Caudate nucleus (tissue), 63 donors: ENCODE measurements at places on chromosomes 3 and 15.

DNA sequence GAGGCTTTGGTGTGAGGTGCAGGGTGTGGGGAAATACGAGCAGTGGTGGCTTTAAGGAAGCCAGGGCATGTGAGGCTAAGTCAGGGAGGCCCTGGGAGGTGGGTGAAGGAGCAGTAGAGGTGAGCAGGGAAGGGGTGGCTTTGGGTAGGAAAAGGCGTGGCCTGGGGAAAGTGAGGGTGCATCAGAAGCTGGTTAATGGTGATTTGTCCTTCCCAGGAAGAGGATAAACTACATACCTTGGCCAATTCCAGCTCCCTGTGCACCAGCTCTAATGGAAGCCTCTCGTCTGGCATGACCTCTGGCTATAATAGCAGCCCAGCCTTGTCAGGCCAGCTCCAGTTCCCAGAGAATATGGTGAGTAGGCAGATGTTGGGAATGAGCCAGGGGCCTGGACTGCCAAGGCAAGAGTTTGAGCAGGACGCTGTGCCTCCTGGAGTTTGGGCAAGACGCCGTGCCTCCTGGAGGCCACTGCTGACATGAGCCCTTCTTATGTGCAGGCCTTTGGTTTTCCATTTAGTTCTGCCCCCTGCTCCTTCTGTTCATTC is 41.3 kb downstream of the CDAN1 start:
- no peak for DNase-seq

DNA sequence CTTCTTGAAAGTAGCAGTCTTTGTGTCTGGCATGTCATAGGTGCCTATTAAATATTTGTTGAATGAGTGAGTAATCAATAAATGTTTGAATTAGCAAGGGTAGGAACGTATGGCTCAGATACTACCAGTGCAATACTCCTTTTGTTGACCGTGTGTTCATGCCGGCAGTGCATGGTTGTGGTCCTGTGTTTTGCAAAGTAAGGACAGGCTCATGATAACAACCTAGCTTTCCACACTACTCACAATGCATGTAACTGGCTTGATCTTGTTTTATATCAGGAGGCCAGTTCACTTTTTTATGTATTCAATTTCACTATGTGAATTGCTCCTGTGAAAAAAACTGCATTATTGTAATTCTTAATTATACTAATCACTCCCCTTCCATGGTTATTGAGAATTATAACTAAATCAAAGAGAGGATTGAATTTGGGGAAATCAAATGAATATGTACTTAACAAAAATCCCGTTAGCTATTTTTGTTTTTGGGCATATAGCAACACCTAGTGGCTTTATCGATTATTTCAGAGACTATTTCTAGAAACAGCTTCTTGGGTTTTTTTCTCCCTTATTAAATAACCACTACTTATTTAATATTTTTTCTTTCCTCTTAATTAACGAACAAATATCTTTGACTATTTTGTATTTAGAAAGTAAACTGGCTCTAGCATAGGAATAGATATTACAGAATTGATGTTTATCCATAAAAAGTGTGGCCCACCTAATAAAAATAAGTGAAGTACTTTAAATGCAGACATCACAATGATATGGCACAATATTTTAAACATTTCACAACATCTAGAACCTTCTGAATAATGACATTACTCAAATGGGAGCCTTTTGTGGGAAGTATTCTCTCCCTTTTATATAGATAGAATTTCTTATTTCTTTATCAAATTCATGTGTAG is 218.5 kb downstream of the BBX start:
- no peak for DNase-seq

GRCh38 chr3:17092583-17092933 is 207.8 kb downstream of the PLCL2 start:
- no peak for DNase-seq

DNA sequence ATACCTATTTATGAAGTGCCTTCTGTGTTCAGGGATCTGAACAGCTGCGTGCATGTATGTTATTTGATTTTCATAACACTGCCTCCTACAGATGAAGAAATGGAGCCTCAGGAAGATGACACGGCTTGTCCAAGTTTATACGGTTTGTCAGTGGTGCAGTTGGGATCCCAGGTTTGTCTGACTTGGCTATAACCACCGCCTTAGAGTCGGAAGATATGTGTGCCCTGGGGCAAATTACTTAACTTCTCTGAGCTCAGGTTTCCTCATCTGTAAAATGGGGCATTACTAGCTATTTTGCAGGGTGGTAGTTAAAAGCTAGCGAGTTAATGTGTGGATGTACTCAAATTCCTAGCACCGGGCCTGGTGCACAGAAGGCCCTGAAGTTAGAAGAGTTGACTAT is 54.1 kb upstream of the ANP32A start:
- no peak for DNase-seq

DNA sequence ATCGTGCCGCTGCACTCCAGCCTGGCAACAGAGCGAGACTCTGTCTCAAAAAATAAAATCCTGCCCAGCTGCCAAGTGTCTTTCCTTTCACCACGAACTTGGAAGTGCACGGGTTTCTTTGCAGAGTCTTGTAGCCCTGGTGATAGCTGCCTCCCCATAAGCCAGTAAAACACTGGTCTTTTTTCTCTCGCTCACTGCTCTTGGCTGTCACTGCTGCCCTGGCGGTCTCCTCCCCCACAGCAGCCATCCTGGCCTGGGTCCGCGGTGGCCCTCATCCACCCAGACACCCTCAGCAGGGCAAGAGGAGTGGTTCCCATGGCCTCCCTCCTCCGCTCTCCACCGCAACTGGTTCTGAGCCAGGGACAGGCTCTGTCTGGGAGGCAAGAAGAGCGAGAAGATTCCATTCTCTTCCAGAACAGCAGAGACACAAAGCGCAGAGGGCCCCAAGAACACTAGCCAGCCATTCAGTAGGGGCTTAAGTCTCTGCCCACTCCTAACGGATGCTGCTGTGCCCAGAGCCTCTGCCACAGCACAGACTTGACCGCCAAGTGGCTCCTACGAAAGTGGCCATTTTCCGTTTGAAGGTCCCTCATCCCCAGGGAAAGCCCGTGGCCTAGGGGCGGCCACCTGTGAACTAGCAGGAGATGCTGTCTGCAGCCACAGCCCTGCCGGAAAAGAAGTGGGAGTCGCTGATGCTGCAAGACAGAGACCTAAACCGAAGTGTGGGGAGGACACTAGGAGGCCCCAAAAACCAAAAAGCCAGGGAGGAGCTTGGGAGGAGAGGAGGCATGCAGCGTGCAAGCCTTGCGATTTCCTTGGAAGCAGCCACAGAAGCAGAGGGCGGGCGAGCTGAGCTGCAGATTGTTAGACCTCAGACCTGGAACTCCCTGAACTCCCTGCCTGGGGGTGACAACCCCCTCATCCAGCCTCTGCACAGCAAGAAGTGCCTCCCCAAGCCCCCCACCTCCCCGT is 44.1 kb downstream of the KLHL25 start:
- peak; percentile 44 for DNase-seq

DNA sequence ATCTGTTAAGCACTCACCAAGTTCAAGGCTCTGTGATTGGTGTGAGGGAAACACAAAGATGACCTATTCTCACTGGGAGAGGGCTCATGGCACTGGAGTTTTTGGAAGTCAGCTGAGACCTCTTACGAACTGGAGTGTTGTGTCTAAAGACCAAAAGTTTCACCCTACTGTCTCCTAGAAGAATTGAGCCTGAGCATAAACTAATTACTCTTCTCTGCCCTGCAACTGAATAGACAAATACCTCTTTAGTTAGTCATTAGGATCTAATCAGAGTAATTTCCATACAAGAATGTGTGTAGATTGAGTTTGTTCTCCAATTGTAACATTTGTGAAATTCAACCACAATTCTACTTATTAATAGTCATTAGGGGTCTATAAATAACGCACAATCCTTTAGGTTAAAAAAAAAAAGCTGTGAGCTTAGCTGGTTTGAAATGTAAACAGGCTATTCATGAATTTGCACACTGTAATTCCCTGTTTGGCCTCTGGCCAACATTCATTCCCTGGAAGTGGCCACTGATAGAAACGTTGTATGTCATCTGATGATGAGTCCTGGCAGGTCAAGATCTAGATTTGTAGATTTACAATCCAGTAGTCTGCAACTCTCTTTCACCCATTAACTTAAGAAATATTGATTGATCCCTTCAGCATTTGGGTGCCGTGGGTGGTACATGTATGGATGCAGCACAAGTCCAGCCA is 76.8 kb upstream of the SOX14 start:
- DNase-seq, result no peak

GRCh38 chr3:57135964-57136719 is 29.0 kb downstream of the IL17RD start:
- no peak for DNase-seq

DNA sequence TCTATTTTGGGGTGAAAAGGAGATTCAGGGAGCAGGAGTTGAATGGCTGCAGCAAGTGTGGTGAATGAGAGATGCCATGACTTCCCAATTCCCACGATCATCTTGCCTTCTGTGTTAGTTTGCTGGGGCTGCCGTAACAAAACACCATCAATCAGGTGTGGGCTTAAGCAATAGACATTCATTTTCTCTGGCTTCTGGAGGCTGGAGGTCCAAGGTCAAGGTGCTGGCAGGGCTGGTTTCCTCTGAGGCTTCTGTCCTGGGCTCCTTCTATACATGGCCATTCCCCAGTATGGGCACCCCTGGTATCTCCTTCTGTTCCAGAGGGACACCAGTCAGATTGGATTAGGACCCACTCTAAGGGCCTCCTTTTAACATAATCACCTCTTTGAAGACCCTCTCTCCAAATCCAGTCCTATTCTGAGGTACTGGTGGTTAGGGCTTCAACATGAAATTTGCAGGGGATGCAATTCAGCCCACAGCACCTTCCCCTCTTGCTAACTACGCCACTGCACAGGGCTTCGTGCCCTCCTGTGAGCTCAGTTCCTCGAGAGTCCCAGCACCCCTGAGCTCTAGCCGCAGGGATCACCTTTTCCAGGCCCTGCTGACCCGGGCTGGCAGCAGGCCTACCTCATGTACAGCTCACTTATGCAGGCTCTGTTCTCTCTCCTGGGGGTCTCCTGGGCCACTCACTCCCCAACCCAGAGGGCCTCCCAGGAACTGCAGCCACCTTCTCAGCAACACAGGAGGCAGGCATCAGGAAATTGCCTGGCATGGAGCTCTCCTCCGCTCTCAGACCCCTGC is 37.3 kb upstream of the SLC6A11 start:
- no peak for DNase-seq

- no peak for DNase-seq
Measured at GRCh38 chr15:73175382-73175781, 123.1 kb downstream of the NEO1 start.

- DNase-seq, result no peak
Measured at GRCh38 chr3:59749291-59749690, 699.5 kb upstream of the CFAP20DC start.

DNA sequence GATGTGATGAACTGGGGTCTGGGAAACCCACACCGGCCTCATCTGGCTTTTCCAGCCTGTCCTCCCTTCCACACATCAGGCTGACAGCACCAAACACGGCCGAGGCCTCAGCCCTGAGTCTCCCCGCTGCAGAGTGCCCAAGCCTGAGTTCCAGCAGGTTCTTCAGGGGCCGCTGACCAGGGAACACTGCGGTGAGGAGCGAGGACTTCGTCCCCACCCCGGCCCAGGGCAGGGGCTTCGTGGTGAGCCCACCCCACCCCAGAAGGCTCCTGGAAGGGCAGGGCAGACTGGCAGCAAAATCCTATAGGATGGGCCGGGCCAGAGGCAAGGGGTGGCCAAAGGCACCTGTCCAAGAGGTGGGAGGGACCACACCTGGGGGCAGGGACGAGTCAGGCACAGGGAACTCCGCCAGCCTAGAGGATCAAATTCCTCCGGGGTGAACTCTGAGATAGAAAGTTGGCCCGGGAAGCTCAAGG is at the start of gene SLC51A:
Gene SLC51A (plus strand): TSS at position 446 of the 476 bp plus-strand sequence. CDS start 179 bp downstream, outside the sequence.
- no peak for DNase-seq

DNA sequence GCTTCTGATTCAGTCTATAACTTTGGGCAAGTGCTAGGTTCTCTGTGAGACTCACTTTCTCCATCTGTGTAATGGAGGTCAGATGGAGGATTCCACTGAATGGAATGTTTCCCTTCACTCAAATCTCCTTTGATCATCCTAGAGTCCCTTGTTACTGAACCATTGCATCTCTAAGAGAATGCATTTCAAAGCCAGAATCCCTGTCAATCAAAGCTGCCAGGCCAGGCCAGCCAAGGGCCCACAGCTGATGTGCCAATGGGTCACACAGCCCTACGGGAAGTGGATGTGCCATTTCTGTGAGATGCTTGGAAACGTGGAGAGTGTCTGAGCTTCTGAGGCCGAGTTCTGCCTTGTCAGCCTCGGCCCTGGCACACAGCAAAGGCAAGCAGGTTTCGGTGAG is 32.4 kb downstream of the SCN5A start:
- no peak for DNase-seq

DNA sequence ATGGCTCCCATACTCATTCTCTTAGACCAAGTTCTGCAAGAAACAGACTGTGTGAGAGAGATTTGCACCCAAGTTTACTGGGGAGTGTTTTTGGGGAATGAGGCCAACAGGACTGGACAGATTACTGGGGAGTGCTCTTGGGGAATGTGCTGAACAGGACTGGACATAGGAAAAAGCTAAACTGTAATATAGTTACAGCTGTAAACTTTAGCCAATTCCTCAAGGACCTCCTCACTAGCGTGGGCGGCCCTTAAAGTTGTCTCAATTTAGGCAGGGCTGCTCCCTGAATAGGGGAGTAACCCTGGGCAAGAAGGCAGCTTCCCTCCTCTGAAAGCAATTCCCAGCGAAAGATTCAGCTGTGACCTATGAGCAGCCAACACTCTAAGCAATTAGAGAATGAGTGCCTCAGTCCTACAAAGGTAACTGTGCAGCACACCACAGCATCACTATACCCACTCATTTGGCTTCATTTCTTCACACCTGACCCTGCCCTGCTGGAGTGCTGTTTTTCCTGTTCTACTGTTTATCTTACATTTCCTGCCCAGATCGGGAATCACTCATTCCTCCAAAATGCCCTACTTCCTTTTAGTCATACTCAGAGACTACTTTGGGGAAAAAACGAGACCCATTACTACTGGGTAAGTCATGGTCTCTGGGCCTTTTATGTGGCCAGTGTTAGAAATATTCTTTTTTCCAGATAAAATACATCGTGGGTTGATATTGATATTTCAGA is 41.3 kb upstream of the TRIM42 start:
- no peak for DNase-seq
